ENCODE measurements at places on chromosomes 16 and 17.
A peak's percentile ranks its signal among the peaks of the same experiment; 100 is the strongest.

GRCh38 chr17:82217120-82217529, 4.5 kb upstream of the CCDC57 start:
- no peak for DNase-seq

GRCh38 chr16:66728117-66728787, 23.2 kb downstream of the DYNC1LI2 start:
- peak; percentile 1 for DNase-seq

DNA sequence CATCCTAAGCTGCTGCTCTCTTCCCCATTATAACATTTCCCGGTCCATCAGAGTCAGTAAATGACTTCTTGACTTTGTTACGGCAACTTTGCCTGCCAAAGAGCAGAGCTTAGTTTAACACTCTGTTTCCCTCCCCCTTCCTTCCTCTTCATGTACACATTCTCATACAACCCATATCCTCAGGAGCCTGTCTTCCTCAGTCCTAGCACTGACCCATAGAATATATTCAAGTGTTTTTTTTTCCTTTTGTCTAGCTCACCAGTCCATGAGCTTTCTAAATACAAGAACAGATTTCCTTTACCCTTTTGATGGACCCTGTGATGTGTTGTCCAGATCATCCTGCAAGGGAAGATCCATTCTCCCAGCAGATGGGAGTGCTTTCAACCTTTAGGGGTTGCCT, 97.0 kb upstream of the MON1B start:
- DNase-seq: no peak

DNA sequence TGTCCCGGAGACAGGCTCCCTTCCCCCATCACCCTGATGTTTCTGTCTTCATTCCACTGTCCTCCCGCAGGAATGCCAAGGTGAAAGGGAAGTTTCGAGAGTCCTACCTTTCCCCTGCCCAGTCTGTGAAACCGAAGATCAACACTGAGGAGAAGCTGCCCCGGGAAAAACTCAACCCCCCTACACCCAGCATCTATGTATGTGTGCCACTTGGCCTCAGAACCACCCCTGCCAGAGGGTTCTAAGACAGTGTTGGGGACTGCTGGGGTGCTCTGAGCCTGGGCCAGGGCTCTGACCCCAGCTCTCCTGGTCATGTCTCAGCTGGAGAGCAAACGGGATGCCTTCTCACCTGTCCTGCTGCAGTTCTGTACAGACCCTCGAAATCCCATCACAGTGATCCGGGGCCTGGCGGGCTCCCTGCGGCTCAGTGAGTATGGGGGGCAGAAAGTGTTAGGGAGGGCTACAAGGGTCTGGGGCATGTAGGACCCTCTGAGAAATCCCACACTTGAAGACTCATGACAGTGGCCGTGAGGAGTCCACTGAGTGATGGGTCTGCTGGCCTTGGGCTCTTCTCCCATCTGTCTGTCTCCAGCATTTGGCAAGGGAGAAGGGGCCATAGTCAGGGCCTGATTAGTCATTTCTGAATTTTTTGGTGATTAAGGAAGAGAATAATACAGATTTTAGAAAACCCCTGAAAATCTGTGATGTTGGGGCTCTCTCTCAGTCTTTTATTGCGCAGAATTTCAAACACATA, 4.9 kb upstream of the TMEM88 start:
- DNase-seq: no peak

DNA sequence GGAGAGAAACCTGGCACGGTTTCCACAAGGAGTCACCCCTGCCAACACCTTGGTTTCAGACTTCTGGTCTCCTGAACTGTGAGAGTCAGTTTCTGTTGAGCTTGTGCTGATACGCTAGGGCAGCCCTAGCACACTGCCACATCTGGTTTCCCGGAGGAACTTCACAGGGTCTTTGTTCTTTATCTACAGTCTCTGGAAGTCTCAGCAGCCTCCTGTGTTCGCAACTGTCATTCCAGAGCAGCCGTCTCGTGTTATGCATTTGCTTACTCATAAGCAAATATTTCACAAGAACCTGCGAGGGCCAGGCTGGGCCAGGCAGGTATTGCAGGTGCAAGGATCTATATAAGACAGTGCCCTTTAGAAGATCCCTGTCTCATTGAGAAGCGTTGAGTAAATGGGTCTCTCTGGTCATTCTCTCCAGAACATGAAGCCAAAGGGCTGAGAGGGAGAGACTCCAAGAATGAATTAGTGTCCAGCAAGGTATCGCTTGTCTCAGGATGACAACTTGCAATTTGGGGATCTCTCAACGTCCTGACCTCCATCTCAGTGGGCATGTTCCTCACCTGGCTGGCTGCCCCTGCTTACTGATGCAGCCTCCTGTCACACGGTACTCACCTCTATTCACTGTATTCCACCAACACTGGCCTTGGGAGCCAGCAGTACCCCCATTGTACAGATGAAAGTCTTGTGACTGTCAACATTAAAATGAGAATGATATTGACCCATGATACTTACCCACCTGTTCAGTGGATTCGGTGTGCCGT, 141.2 kb downstream of the WWOX start:
- no peak for DNase-seq

- DNase-seq: no peak
Measured at GRCh38 chr16:30009990-30010843, 610 bp downstream of the DOC2A start.

DNA sequence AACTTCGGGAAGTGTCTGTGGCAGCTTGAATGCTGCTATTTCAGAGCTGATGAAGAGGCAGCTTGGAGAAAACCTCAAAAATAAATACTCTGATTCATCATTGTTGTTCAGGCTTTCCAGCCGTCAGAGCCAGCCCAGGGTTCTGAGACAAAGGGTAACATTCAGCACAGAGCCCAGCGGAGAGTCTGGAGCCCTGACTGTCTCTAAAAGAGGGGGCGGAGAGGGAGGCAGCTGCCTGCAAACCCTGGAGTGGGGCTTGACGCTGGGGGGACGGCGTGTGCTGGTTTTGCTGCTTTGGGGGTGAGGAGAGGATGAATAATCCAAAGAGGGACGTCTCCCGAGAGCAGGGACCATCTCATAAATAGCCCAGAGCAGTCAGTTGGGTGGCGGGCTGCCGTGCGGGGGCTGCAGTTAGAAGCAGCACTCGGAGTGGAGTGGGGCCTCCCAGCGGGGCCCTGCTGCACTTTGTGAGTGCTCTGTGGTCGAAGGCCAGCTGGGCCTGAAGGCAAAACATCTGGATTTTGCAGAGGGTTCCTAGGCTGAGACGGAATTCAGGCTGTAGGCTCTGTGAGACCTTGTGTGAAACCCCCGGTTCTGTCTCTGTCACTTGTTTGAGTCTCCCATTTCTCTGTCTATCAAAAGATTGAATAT, 237.8 kb downstream of the PRKCA start:
- DNase-seq: no peak

DNA sequence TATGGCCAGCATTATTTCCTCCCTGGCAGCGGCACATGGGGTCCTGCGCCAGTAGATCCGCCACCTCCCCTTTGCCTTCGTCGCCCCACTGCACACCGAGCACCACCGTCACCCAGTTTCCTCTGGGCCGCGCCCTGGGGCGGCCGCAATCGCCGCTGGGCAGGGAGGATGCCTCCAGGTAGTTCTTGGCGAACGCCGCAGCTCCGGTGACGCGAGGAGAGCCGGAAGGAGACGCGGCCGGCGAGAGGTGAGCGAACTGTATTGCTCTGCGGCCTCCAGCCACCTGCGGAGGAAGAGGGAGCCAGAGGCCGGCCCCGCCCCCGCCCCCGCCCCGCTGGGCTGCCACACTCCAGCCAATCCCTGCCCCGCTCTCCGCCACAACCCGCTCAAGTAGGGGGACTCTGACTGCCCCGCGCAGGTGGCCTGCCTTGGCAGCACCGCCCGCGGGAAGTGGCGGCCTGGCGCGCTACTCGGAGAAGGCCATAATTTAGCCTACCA, 11.8 kb upstream of the SLFN13 start:
- peak; percentile 69 for DNase-seq

GRCh38 chr16:12236589-12236988, 260.1 kb downstream of the SNX29 start:
- no peak for DNase-seq

- DNase-seq: no peak
Measured at GRCh38 chr17:61058066-61058465, 341.6 kb upstream of the TBX2 start.

- no peak for DNase-seq
Measured at GRCh38 chr17:41324180-41325075, 8.9 kb upstream of the KRTAP17-1 start.

DNA sequence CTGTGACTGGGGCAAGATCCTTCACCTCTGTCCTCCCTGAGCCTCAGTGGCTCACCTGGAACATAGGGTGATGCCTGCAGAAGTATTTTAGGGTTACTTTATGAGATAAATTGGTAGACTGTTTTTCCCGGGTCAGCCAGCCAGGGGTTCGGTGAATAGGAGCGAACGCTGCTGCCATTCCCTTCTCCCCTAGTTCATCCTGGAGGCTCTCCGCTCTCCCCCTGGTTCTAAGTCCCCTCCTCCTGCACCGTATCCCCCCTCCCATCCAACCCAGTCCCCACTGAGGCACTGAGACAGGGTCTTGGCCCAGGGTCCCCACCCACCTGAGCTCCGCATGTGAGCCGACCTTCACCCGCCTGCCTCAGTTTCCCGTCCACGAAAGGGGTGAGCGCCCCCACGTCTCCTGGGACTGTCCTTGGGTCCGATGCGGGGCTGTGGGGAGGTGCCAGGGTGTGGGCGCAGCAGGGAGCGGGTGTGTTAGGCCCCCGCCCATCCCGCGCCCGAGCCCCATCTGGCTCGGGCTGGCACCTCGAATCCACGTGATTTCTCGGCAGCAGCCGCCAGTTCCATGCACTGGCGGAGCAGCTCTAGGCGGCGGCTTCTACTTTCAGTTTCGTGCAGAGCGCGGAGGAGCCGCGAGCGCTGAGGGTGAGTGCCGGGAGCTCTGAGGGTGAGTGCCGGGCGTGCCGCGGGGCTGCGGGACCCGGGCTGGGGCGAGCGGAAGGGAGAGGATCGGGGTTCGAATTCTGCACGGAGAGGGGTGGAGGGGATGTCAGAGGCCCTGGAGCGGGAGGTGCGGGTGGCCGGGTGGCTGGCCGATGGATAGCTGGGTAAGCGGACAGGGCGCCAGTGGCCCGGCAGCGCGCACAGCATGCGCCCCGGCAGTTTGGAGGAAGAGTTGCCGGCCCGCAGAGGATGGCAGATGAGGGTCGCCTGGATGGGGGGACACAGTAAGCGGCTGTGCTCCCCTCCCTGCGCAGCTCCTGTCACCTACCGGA, at the start of gene NLRC5:
NLRC5 (plus strand) TSS at position 610 of the 998 bp plus-strand sequence. CDS start 31,156 bp downstream, outside the sequence.
- DNase-seq: peak; percentile 34

- no peak for DNase-seq
Measured at GRCh38 chr16:78179666-78180065, 80.2 kb downstream of the WWOX start.

DNA sequence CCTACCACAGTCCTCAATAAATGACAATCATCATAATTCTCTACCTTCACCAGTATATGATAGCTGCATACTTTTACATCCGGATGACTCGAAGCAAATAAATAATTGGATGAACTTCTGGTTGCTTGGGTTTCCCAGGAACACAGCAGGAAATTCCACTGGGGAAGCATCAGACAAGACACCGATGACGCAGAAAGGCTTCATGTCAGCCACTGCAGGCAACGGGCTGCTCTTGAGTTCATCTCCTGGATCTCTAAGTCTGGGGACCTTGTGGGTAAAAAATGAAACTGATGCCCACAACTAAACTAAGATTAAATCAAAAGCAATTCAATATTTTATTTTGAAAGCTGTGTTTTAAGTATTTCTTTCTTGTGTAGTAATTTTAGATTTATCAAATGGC, 472.1 kb upstream of the C16orf82 start:
- DNase-seq: no peak

DNA sequence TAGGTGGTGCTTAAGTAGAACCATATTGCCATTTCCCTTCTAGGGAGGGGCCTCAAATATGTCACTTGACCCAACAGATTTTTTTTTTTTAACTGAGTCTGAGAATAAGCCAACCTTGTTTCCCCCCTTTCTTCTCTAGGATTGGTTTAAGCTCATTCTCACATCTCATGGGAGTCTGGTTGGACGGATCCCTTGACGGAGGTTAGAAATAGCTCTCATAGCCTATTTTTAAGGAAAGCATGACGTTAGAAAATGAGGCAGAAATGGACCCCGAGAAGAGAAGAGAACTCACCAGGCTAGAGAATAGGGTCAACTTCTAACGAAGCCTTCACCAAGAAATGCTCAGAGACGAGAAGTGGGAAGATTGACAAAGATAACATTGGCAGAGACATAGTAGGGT, 95.1 kb upstream of the ZFHX3 start:
- no peak for DNase-seq

- DNase-seq: no peak
Measured at GRCh38 chr16:2447920-2448583, 11.9 kb upstream of the TEDC2 start.

- DNase-seq: no peak
Measured at GRCh38 chr16:1151424-1152122, 1.3 kb upstream of the CACNA1H start.

DNA sequence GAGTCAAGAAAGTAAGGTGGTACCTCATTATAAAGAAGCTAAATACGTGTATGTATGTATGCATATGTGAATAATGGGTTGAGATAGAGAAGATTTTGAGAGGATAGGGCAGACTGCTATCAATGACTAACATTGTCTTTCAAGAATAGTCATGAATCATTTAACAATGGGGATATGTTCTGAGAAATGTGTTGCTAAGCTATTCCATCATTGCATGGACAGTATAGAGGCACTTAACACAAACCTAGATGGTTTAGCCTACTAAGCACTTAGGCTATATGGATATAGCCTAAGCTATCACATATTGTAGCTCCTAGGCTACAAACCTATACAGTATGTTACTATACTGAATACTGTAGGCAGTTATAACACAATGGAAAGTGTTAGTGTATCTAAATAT, 45.2 kb downstream of the TBC1D26 start:
- no peak for DNase-seq

DNA sequence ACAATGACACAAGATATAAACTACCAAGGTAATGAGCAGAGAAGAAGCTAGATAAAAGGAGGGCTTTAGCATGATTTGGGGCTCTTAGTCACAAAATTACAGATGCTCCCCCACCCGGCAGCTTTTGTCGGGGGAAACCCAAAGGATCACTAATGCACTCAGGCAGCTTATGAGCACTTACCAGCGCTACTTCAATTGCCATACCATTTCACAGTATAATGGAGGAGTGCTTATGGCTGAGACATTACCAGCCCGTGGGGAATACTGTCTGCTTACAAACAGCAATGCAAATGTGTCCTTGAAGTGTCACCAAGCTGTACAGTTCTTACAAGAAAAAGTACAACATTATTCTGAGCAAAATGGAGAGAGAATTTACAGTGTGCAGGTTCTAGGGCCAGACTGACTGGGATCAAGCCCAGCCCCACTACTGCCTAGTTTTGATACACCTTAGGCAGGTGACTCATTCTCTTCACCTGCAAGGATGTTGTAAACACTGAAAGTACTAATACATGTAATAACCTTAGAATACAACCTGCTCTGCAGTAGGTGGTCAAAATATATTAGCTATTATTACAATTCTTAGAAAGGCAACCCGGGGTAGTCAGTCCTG, 16.3 kb downstream of the ANKFY1 start:
- peak; percentile 98 for DNase-seq

GRCh38 chr16:18788828-18789514, 1.2 kb downstream of the RPS15A start:
- no peak for DNase-seq

Measured in DMS79 (cell line).